ENCODE measurements at places on chromosomes 6 and 20.

GRCh38 chr20:18052856-18053255 lies 4.9 kb downstream of the OVOL2 start:
- no peak for DNase-seq

GRCh38 chr20:64010711-64011237 lies 25.2 kb upstream of the C20orf204 start:
- peak; percentile 26 for DNase-seq

- DNase-seq, result no peak
Measured at GRCh38 chr6:3284436-3284876, 25.7 kb downstream of the PSMG4 start.

- DNase-seq, result no peak
Measured at GRCh38 chr6:119602215-119603178, 252.9 kb upstream of the MAN1A1 start.

DNA sequence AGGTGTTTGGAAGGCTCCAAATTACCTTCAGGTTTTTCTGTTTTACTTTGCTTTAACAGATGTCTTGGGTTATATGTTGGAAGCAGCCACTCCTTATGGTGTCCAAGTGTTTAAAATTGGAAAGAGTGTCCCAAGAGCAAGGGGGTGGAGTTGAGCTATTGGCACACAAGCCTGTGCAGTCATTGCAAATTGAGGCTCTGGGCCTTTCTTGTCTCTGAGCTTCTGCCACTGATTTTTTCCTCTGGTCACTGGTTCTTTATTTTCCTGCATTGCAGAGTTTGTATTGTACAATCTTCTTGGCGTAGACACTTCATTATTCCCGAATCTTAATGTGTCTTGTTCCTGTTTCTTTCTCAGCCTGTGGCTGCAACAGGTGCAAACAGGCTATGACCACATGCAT lies 598.8 kb downstream of the RNF144B start:
- DNase-seq, result no peak

DNA sequence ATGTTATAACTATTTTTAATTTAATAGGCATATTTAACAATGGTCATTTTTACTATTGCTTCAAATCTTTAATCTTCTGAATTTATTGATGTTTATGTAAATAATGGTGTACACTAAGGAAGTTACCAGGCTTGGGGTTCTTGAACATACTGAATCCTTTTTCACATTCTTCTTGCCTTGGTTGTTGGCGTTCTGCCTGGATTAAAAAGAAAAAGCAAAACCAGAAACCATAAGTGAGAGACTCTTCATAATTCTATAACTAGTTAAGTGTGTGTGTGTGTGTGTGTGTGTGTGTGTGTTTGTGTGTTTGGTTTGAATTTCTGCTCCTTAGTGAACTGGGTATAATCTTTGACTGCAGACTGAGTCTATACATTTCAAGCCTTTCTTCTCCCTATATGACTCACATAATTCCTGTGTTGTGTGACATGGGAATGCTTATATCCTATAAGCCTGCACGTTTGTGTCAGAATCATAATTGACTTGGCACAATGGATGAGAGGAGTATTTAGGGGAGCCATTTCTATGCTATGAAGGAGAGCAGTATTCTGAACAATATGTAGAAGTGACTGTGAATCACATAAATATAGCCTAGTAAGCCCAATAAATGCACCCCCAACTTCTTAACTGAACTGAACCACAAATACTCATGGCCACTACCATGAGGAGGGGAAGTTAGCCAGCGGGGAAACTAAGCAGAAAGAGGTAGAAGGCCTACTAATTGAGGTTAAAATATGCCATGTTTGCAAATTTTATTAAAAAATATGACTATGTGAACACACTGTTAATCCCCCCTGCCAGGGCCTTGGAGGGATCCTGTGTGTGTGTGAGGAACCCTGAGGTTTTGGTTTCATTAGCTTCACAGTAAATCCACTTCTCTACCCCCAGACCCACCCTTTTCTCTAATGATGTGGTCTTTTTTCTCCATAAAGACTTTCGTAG lies 425.5 kb downstream of the BCKDHB start:
- no peak for DNase-seq

DNA sequence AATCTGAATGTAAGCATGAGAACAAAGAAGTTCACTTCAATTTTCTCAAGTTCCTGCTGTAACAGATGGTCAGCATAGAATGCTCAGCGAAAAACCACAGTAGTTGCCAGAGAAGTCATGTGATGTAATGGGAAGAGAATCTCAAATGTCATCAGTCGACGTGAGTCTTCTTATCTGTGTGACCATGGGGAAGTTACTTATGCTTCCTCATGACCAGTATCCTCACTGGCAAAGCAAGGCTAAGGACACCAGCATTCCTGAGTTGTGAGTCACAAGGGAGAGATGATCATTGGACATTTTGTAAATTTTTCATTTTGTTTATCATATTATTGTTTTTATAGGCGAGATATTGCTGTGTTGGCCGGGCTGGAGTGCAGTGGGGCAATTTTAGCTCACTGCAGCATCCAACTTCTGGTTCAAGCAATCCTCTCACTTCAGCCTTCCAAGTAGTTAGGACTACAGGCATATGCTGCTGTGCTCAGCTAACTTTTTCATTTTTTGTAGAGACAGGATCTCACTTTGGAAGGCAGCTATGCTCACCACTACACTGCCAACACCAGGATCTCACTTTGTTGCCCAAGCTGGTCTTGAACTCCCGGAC lies 21.9 kb downstream of the SGK1 start:
- no peak for DNase-seq

GRCh38 chr6:9307786-9308185 lies 872.4 kb upstream of the SLC35B3 start:
- DNase-seq, result no peak

DNA sequence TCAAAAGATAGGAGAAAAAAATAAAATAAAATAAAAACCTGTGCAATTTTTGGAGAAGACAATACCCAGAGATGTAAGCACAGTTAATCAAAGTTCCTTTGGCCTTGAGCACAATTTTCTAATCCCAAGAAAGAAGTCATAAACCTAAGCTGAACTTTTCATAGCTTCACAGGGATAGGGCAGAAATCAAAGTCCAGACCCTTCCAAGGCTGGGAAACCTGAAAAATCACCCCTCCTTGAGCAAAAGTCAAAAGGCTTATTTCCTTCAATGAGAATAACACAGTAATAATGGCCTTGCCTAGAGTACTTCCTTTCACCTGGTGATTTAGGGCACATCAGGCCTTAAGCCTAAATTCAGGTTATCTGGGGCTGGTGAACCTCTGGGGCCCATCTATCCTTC lies 415.0 kb upstream of the BTBD3 start:
- DNase-seq, result no peak

DNA sequence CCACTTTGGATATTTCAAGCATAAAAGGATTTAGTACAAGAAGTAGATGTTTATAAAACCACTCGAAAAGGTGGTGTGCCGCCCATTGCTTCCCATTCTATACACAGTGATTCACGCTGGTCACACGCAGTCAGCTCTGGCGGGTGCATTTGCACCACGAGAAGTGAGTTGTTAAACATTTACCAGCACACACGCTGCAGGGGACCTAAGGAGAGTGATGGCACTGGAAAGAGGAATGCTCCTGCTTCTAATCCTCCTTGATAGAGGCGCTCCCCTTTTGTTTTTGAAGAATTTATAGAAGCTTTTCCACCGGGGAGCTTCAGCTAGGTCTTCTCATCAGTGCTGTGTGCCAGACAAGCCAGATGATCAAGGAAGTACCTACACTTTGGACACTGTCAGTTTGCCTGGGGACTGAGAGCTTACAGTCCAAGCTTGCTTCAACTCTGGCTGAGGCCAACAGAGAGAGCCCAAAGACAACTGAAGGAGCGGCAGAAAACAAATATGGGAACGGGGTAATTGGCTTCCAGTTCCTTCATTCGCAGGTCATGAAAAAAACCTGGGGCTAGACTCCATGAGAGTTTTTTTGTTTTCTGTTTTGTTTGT lies 31.2 kb downstream of the MUC22 start:
- DNase-seq, result no peak

DNA sequence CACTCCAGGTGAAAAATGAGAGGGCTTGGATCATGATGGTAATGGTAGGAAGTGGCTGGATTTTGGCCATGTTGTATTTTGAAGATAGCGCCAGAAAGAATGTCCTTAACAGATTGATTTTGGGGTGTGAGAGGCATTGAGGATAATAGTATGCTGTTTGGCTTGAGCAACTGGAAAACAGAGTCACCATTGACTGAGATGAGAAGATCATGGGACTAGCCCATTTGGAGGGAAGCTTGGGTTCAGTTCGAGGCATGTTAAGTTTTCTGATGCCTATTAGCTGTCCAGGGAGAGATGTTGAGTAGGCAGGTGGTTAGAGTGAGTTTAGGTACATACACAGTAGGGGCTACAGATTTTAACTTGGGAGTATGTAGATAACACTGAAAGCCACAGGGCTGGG lies 23.3 kb downstream of the PLCG1 start:
- DNase-seq, result no peak
